ENCODE measurements at places on chromosomes 12 and 14. TPM values are rescaled to one million over a fixed set of nuclear protein-coding genes. Genes with fewer than 3 reads are reported as not detected.

DNA sequence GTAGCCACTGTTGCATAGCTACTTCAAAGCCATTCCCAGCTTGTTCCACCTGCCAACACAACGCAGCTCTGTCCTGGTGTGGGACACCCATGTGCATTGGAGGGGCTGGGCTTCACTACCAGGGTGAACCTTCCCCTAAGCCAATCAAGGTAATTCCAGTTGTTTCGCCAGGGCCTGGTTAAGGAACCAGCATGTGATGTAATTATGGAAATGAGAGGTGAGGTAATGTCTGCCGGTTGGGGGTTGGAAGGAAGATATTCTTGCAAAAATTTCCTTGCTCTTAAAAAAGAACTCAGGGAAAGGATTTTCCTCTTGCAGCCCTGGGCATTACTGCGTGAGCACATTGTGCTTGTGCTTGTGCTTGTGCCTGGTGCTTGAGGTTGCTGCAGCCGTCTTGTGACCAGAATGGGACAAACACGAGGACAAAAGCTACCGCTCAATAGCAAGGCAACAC, 14.9 kb downstream of the TUBA1C start:
- DNase-seq: no peak

The C14orf180 gene
- not detected for total RNA-seq

The FIGNL2 gene
- 1.9 TPM for total RNA-seq

- DNase-seq: no peak
Measured at GRCh38 chr12:75783093-75783877, 248.3 kb downstream of the PHLDA1 start.

- no peak for DNase-seq
Measured at GRCh38 chr12:74170645-74171477, 366.8 kb upstream of the ATXN7L3B start.

- DNase-seq: peak; percentile 42
Measured at GRCh38 chr12:8890313-8891085, 23.8 kb upstream of the PHC1 start.

- DNase-seq: no peak
Measured at GRCh38 chr12:27984275-27984674, 11.7 kb upstream of the PTHLH start.

DNA sequence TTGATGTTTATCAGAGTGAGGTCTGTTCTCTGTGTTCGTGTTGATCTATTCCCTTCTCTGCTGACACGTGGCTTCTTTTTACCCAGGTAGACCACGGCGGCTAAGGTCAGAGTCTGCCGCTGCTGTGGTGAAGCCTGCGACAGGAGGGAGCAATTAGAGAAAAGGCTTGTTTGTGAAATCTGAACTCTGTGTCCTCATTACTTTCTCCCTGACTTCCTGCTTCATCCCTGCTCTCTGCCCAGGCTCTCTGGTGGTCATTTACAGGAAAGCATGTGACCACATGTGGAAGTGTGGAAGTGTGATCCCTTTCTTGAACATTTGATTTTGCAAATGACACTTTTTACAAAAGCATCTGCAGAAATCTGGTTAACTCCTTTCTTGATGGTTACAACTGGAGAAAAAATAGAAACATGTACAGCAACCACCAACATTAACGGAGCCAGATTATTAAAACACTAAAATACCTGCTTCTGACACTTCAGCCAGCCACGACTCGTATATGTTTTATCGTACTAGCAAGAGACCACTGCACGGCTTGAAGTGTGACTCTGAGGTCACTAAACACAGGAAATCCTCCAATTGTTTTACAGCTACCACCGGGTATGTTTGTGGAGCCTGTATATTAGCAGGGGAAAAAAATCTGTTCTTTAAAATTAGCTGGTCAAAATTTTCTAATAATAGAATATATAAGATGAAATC, 388.6 kb upstream of the TMPO start:
- no peak for DNase-seq

The CD27 gene
- total RNA-seq: 38.4 TPM

The PTCSC3 gene
- total RNA-seq: not detected

DNA sequence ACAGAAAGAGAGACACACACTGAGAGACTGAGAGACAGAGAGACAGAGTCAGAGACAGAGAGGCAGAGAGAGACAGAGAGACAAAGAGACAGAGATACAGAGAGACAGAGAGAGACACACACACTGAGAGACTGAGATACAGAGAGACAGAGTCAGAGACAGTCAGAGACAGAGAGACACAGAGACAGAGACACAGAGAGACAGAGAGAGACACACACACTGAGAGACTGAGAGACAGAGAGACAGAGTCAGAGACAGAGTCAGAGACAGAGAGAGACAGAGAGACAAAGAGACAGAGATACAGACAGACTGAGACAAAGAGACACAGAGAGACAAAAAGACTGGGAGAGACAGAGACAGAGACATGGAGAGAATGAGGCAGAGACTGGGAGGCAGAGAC, 90.0 kb downstream of the GALNT9 start:
- DNase-seq: no peak

The KLHDC1 gene
- 8.5 TPM for total RNA-seq

- DNase-seq: peak; percentile 52
Measured at GRCh38 chr12:89350630-89351488, 1.4 kb downstream of the DUSP6 start.

DNA sequence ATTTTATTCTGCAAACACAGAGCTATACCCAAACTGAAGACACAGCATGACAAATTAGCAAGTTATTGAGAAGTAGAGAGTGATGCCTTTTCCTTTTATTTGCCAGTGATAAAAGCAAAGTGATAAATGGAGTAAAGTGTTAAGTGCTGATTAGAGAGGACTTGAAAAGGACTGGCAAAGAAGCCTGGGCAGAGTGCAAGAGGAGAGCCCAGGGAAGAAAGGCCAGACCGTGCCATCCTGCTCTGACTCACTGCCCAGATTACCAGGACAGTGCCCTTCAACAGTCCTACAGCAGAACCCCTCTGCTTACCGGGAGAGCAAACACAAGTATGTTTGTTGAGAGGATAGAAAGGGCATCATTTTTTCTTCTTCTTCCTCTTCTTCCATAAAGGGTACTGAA, 106.5 kb downstream of the ETV6 start:
- no peak for DNase-seq

The TUNAR gene
- not detected for total RNA-seq

The MTHFD1 gene
- 15.6 TPM for total RNA-seq

DNA sequence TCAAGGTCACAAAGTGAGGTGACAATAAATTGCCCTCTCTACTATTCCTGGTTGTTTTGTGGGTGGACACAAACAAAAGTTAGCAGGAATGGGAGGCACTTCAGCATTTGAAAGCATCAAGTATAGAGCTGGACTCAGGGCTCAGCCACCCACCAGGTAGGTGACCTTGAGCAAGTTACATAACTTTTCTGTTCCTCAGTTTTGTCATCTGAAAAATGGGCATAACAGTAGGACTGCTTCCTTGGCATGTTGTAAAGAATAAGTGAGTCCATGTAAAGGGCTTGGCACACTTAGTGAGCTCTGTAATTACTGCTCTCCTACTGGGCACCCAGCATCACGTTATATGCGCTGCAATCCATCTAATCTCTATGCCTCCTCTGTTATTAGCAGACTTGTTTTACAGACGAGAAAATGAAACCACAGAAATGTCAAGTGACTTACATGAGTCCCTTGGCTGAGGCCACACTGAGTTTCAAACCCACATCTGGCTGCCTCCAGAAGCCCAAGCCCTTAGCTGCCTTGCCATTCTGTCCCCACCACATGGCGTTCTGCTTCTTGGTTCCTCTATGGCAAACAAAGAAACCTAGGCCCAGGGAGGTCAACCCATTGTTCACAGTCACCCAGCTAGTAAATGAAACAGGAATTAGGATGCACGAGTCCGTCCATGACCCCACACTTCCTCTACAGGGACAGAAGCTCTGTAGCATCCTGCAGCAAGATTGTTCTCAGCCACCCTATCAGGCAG, 63.2 kb upstream of the SLC24A4 start:
- DNase-seq: no peak

DNA sequence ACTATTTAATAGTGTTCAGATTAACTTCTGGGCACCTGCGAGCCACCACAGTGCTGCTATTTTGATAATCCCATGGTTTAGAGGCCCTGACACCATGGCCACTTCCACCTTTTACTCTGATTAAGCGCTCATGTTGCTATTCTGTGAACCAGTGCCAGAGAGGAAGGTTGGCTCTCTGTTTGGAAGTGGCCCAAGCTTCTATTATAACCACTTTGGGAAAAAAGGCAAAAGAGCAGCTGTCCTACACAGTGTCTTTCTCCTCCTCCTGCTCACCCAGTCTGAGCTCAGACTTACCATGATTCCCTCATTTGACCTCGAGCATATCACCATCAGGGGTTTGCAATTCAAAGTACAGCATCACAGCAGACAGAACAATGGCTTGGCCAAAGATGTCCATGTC, 23.3 kb downstream of the DYRK2 start:
- no peak for DNase-seq

The KRT71 gene
- total RNA-seq: not detected

DNA sequence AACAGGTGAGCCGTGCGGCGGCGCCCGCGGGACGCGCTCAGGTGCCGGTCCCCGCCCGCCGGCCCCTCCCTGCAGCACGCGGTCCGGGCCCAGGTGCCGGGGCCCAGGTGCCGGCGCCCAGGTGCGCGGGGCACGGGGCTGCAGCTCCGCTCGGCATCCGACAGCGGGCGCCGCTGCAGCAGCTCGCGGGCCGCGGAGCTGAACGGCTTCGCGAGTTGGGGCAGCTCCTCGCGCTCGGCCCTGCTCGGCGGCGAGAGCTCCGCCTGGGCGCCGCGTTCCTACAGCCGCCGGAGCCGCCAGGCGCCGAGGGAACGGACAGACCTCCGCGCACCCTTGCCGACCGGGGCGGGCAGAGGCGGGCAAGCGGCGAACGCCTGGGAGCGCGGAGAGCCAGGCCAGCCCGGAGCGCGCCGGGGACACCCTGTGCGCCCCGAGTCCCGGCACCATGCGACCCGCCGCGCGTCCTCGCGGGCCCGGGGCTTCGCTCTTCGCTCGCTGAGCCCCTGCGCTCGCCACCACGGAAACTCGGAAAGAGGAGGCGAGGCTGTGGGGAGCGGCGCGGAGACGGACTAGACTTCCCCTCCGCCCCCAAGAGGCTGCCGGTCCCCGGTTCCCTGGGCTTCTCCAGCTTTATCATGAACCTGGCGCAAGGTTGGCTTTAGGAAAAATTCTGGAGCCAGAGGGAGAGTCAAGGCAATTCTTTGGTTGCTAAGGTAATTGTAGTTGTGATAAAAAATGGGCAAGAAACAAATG, at the start of gene RGS6:
RGS6 (plus strand) TSS at position 201 of the 753 bp plus-strand sequence.
- DNase-seq: no peak

- no peak for DNase-seq
Measured at GRCh38 chr14:53916239-53916638, 40.4 kb downstream of the BMP4 start.

The AQP2 gene
- not detected for total RNA-seq

All from CD8-positive, alpha-beta T cell (primary cell).